GM23248 (cell line): ENCODE measurements at places on chromosomes 1 and 21. TPM values are rescaled to one million over a fixed set of nuclear protein-coding genes. Genes with fewer than 3 reads are reported as not detected.

DNA sequence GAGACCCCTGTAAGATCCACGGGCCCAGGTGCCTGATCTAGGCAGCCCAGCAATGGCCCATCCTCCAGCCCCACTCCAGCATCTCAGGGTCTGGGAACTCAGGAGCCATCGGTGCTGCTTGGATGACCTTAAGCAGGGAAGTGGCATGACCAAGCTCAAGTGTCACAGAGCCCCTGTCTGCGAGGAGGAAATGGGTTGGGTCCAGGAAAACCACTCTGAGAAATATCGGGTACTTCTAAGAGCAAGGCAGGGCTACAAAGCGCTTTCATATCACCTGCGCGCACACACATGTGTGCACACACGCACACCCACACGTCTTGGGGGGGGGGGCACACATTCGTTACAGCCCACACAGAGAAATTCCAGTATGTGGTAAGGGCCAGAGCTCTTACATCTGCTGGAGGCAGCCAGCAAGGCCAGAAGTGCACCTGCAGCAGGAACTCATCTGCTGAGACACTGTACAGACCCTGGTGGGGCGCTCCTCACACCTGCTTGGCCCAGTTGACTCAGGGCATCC is 32.6 kb upstream of the SPOCD1 start:
- no peak overlapping the region for H3K27ac ChIP-seq
- peaks cover 8% of the 10 kb centered on the region for H3K4me1 ChIP-seq
- DNase-seq = no peak

GRCh38 chr1:164466429-164466828 is 92.6 kb upstream of the PBX1 start:
- H3K4me3 ChIP-seq = no peak overlapping the region
- H3K36me3 ChIP-seq = no peaks in the 10 kb centered on the region
- no peaks in the 10 kb centered on the region for H3K27me3 ChIP-seq
- no peak overlapping the region for H3K27ac ChIP-seq
- no peaks in the 10 kb centered on the region for H3K4me1 ChIP-seq

- no peaks in the 10 kb centered on the region for H3K27me3 ChIP-seq
- DNase-seq = peak; percentile 36
- H3K36me3 ChIP-seq = no peaks in the 10 kb centered on the region
- H3K4me1 ChIP-seq = peaks cover 10% of the 10 kb centered on the region; the same call in 1 of the 2 replicates
Measured at GRCh38 chr1:192974701-192975100, 84.5 kb downstream of the UCHL5 start.

GRCh38 chr1:11882814-11883538 is 24.2 kb upstream of the NPPB start:
- no peak overlapping the region for H3K27ac ChIP-seq
- no peaks in the 10 kb centered on the region for H3K36me3 ChIP-seq
- no peaks in the 10 kb centered on the region for H3K4me1 ChIP-seq
- no peak for DNase-seq
- H3K27me3 ChIP-seq = peaks cover 14% of the 10 kb centered on the region; the same call in 1 of the 2 replicates
- no peak overlapping the region for H3K4me3 ChIP-seq

DNA sequence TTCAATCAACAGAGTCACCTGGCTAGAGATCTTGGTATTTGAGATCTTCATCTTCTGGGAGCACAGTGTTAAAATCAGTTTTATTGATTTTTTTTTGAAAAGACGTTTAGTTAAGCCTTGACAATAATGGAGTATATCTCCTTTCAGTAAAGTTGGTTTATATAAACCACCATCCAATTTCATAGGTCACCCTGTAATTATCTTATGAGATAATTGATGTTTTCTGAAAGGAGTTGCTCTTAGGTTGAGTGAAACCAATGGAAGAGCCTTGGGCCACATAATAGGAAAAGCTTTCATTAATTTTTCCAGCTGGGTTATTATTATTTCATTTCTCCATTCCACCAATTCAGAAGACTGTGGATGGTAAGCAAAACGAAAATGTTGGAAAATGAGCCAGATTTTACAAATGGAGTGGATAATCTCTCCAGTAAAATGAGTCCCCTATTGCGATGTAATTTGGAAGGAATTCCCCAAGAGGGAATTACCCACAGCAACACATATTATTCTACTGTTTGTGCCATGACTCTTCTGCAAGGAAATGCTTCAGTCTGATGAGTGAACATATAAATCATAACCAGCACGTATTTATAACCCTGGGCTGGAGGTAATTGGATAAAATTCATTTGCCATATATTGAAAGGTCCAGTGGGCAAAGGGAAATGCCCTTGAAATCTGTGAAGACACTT is 46.2 kb upstream of the TINAGL1 start:
- H3K27me3 ChIP-seq = no peaks in the 10 kb centered on the region
- peak; percentile 39 for DNase-seq
- H3K4me3 ChIP-seq = no peak overlapping the region
- peaks cover 24% of the 10 kb centered on the region for H3K4me1 ChIP-seq

SMPDL3B gene
- total RNA-seq = not detected in 2 replicates

NPR1 gene
- total RNA-seq = 0.25 TPM in 1 of 2 replicates, not detected in the other

GRCh38 chr1:9486466-9487140 is 52.7 kb upstream of the SLC25A33 start:
- H3K27ac ChIP-seq = no peak overlapping the region
- H3K4me3 ChIP-seq = no peak overlapping the region
- H3K4me1 ChIP-seq = no peaks in the 10 kb centered on the region
- no peaks in the 10 kb centered on the region for H3K27me3 ChIP-seq

GPR157 gene
- total RNA-seq = 1.7 and 3.3 TPM in 2 replicates

DNA sequence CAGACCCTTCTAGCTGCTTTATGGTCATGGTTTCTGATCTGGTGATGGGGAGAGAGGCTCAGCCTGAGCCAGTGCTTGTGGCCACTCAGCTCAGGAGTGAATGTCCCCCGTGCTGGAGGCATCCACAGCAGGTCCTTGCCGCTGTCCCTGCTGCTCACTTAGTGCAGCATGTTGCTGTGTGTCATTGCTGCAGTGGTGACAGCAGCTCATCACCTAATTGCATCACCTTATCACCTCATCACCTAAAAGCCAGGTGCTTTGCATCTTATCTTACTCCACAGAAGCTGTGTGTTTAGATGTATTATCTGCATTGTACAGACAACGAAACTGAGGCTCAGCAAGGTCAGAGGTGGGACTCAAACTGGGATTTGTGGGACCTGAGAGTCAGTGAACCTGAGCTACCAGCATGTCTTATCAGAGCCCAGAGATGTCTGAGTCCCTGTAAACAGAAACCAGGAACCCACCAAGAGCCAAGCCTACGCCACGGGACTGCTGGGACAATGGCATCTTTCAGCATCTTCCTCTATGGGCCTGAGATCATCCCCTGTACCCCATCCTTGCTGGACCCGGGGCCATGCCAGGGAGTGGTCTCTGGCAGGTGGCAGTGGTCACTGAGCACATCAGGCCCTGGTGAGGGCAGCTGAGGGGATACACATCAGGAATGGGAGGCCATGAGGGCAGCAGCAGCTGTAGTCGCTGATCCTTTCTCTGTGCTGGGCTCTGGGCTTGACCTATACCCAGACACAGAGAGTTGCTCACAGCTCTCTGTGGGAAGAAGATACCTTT is 6.5 kb downstream of the PODN start:
- no peaks in the 10 kb centered on the region for H3K4me1 ChIP-seq
- H3K36me3 ChIP-seq = no peaks in the 10 kb centered on the region
- H3K27ac ChIP-seq = no peak overlapping the region
- no peak overlapping the region for H3K4me3 ChIP-seq
- DNase-seq = no peak

EPHX1 gene
- total RNA-seq = 18.2 and 21.9 TPM in 2 replicates

DNA sequence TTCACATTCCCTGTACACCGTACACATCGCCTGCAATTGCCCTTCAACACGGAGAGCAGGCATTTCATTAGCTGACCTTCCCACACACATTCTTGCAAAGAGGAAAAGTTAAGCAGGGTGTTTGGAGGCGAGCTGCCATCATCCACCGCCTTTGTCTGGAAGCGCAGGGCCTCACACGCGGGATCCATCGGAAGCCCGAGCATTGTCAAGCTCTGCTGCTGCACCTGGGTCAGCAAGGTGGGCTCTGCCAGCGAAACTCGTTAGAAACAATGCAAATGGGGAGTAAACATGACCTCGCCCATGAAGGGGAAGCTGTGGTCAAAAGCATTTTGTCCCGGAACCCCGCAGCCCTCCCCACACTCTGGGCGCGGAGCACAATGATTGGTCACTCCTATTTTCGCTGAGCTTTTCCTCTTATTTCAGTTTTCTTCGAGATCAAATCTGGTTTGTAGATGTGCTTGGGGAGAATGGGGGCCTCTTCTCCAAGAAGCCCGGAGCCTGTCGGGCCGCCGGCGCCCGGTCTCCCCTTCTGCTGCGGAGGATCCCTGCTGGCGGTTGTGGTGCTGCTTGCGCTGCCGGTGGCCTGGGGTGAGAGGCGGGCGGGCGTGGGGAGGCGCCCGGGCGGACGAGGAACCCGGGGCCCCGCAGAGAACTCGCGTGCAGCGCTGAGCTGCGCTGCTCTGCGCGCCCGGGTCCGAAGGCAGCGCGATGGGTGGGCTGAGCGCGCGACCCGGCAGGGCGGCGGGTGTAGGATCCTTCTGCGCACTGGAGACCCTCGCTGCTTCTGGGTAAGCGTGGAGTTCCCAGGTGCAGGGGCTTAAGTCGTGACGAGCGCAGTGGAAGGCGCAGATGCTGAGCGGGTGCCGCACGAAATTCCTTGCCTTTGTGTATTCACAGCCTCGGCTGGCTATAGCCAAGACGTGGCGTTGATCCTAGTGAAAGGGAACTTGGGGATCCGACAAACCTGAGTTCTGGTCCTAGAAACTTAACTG is at the start of gene CR1:
Gene CR1 (plus strand): TSS at position 357 of the 992 bp plus-strand sequence. CDS start 111 bp downstream, at position 468.
- no peak within 1 kb of the TSS for H3K27ac ChIP-seq
- DNase-seq = peak; percentile 18
- H3K4me3 ChIP-seq = peak within 1 kb of the TSS; percentile 42
- H3K27me3 ChIP-seq = peaks cover 37% of the 10 kb centered on the region
- no peaks in the 10 kb centered on the region for H3K4me1 ChIP-seq

- no peaks in the 10 kb centered on the region for H3K27me3 ChIP-seq
- DNase-seq = no peak
- no peaks in the 10 kb centered on the region for H3K36me3 ChIP-seq
- H3K4me1 ChIP-seq = no peaks in the 10 kb centered on the region
- H3K27ac ChIP-seq = no peak overlapping the region
Measured at GRCh38 chr1:246329900-246330299, 177.2 kb downstream of the SMYD3 start.

- no peaks in the 10 kb centered on the region for H3K36me3 ChIP-seq
- H3K27me3 ChIP-seq = peaks cover 4% of the 10 kb centered on the region
- H3K27ac ChIP-seq = no peak overlapping the region
- DNase-seq = no peak
Measured at GRCh38 chr1:231207437-231207836, 33.6 kb upstream of the GNPAT start.

GRCh38 chr1:86201311-86201710 is 44.7 kb upstream of the COL24A1 start:
- no peaks in the 10 kb centered on the region for H3K27me3 ChIP-seq
- peak; percentile 13 for DNase-seq
- H3K27ac ChIP-seq = no peak overlapping the region
- peaks cover 12% of the 10 kb centered on the region for H3K4me1 ChIP-seq
- no peak overlapping the region for H3K4me3 ChIP-seq
- no peaks in the 10 kb centered on the region for H3K36me3 ChIP-seq
